ENCODE measurements at places on chromosomes 3 and 15.

DNA sequence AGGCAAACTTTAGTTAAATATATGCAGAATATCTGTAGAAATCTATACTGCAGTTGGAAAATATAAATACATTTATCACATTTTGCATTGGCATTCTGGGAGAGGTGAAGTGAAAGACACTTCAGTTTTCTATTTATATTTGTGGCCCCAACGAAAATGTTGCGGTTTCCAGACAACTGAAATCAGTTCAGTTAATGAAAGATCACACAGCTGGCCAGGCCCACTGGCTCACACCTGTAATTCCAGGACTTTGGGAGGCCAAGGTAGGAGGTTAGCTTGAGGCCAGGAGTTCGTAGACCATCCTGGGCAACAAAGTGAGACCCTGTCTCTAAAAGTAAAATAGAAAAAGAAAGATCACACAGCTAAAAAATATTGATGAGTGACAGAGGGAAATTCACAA lies 11.9 kb upstream of the CLASP2 start:
- no peak for DNase-seq

- DNase-seq, result peak; percentile 99
Measured at GRCh38 chr15:75639709-75640482, at the start of gene IMP3. Gene IMP3, minus strand, starts transcription at chr15:75640224. Its CDS starts 56 bp downstream, at chr15:75640168.

GRCh38 chr3:24299246-24299805 lies 195.3 kb downstream of the THRB start:
- no peak for DNase-seq

DNA sequence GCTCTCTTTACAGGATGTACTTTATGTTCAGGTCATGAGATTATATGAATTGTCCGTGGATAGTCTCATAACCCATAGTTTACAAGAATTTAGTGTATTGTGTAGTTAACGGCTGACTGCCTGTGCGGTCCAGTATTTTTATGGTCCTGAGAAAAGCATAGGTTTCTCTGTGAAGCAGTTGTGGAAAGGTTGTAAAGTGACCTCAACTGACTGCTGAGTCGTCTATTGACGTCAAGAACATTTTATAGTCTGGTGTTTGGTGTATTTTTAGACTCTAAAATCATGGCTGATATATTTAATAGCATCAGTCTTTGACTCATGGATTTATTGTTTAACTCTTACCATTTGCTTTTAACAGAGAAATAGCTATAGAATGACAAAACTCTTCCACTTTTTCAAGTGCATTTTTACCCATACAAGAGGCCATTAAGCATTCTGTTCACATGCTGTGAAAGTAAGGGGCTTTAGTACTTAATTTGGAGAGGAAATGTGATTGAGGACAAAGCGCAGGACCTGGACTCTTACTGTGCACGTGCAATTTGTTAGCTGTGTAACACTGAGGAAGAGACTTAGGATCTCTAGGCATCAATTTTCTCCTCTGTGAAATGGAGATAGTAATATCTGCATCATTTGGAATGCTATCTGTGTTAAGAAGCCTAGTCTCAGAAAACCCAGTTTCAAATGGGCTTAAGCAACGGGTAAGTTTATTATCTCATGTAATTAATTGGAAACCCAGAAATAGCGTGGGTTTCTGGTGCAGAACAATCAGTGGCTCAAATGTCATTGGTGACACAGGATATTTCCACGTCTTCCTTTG lies 240.8 kb downstream of the NFKBIZ start:
- no peak for DNase-seq

DNA sequence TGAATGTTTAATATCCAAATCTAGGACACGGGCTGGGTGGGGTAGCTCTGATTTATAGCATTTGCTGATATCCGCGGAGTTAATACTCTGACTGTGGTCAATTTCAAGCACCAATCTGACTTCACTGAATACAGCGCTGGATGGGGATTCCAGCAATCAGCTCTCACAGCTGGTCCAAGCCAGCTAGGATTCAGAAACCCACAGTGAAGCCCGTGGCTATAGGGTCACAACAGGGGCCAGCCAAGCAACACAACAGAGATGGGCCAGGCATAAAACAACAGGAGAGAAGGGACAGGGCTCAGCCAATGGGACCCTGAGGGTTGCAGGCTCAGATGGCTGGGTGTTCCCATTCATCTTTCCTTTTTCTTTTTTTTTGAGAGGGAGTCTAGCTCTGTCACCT lies 5.4 kb upstream of the LMAN1L start:
- DNase-seq, result no peak

DNA sequence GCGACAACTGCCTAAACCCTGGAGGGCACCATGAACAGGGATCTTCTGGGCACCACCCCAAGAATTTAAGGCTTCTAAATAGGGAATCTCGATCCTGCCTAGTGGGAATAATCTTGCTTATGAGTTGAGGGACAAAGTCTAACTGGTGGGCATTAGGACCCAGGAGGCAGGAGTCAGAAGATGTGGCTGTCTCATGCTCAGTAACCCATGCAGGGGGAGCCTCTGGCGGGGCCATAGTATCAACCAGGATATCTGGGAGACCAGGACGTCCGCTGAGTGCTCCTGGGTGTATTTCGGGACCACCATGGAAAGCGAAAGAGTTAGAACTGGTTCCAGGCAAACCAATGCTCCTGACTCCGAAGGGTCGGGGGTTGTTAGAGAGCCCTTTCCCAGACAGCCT lies 356.1 kb downstream of the OTOL1 start:
- no peak for DNase-seq

GRCh38 chr3:42975955-42976354 lies 3.2 kb upstream of the GASK1A start:
- DNase-seq, result no peak

GRCh38 chr3:184526088-184526433 lies 35.5 kb upstream of the EPHB3 start:
- DNase-seq, result no peak
